ENCODE measurements at places on chromosomes 6 and 20.

- DNase-seq, result peak; percentile 29
Observed at GRCh38 chr20:48703107-48703506, 124.7 kb downstream of the PREX1 start.

DNA sequence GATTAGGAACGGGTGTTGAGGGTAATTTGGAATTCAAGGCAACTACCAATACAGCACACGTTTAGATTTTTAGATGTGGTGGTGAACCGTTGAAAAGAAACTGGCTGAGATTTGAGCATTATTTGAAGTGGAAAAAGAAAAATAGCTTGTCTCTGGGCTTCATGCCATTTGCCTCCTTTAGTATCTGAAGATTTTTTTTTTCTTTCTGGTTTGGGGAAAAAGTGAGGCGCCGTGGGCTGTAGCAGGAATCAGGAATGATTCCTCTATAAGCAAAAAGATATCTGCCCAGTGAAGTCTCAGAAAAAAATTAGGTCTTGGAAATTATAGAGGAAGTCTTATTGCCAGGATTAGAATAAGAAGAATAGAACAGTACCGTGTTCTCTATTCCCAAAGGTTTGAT, 88.5 kb downstream of the RPS12 start:
- DNase-seq, result no peak

GRCh38 chr6:154232013-154232910, 124.3 kb downstream of the IPCEF1 start:
- no peak for DNase-seq

DNA sequence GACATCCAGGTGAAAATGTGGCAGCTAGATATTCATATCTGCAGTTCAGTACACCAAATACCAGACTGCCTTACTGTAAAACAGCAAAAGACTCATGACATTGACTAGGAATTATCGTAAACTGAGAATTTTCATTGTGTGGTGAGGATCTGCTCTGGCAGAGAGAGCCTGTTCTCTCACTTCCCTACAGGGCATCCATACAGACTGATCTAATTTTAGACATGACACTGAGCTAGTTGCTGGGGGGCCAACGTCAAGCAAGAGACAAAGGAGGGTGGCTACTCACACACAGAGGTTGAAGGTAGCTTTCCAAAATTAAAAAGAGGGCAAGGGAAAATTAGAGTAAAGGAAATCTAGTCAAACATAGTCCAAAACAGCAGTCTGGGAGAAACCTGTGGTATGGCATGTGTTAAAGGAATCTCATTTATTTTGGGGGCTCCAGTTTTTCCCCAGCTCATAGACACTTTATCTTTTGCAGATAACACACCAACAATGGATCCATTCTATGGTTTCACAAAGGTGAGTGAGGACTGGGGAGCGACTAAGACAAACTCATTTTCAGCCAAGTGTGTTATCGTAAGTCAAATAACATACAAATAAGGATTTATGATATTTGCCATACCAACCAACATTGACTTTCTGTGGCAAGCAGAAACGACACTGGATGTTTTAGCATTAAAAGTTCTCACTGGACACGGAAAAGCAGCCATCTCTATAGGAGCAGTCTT, 36.6 kb upstream of the NHSL1 start:
- DNase-seq, result no peak

GRCh38 chr6:7468382-7469081, 72.9 kb upstream of the DSP start:
- no peak for DNase-seq

DNA sequence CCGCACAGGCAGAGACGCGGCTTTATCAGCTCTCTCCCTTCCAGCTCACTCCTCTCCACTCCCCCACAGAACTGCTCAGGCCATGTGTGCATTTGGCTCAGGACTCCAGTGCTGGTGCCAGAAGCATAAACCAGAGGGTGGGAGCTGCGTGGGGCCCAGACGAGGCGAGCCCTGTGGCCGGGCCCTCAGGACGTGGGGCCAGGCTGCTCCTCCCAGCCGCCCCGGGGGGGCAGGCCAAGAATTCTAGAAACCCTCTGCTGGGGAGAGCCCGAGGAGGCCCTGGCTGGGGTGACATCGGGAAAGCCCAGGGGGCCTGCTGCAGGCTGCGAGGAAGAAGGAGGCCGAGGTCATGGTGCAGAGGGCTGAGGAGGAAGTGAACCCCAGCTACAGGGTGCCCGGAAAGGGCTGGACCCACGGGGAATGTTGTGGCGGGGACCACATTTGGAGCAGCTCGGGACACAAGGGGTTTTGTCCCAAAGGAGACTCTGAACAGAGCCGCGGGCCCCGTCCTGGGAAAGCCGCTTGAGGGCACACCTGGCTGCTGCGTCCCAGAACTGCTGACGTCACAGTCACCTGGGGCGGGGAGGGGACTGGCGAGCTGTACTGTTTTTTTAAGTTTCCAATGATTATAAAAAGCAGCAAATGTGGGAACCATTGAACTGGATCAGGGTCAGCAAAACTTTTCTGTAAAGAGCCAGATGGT, 107.1 kb downstream of the BANF2 start:
- DNase-seq, result no peak

DNA sequence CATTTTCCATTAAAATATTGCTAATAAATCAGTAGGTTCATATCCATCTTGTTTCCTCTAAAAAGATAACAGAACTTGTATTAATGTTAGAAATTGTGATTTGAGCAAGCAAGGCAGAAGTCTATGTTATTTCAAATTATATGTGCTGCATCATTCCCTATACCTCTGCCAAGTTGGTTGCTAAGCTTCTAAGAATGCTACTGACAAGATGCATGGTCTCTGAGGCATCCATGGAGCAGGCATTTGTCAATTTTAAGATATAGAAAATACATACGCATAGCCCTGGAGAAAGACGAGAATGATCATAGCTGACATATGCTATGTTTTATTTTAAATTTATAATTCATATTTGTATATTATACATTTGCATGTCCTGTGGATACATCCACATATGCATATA, 168.3 kb upstream of the THEMIS start:
- no peak for DNase-seq

DNA sequence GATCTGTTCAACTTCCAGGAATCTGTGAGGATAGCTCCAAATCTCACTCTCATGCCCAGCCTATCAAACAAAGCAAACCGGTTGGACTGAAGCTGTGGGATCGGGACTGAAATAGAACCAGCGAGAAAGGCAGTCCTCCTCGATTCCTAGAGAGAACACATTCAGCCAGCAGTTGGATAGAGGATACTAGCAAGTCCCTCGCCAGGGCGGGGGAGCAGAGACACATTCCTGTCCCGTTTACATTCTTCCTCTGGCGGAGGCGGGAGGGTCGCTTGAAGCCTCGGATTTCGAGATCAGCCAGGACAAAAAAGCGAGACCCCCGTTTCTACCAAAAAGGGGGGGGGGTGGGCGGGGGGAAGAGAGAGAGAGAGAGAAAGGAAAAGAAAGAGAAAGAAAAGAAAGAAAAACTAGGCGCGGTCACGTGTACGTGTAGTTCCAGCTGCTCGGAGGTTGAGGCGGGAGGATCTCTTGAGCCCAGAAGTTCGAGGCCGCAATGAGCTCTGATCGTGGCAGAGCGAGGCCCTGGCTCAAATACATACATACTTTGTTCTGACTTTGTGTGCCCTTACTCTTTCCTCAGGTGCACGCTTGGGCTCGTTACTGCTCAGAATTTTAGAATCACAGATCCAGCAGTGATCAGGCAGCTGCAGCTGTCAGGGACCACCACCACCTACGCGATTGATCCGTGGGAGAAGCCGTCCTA, 19.5 kb downstream of the ZNF311 start:
- DNase-seq, result peak; percentile 70

GRCh38 chr6:15582499-15582898, 80.3 kb downstream of the DTNBP1 start:
- no peak for DNase-seq

DNA sequence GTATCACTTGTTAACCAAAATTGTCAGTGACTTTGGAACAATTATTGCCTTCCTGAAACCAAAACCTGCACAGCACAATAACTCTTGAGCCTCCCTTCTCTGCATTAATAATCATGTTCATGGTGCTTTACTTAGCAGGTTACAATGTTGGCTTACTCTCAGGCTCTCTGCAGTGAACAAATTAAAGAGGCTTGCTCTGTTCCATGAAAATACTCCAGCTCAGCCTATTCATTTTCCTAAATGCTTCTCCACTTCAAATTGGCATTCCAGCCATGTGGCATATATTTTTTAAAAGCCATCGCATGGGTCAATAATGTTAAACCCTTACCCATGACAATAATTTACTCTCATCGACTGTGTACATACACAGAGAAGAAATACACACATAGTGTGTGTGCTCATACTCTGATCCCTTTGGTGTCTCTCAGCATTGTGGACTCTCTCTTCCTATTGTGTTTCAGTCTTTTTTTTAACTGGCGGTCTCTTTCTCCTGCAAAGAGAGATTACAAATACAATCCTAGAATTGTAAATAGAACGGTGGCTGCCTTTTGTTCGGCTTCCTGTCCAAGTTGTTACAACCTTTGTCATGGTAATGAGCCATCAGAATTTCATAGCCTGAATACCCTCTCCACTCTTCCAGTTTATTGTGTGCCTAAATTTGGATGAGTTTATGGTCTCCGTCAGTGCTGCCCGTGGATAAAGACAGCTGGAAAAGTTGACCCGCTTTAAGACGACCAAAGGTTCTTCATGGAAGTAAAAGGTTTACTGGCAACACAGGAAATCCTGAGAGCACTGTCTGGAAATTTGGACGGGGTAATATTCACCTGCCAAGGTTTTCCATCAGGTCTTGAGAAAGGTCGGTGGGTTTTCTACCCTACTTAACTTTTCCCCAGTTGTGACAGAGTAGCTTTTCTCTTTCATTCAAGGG, 263.6 kb downstream of the CD83 start:
- peak; percentile 31 for DNase-seq

GRCh38 chr6:93337014-93337413, 82.3 kb downstream of the EPHA7 start:
- DNase-seq, result no peak

DNA sequence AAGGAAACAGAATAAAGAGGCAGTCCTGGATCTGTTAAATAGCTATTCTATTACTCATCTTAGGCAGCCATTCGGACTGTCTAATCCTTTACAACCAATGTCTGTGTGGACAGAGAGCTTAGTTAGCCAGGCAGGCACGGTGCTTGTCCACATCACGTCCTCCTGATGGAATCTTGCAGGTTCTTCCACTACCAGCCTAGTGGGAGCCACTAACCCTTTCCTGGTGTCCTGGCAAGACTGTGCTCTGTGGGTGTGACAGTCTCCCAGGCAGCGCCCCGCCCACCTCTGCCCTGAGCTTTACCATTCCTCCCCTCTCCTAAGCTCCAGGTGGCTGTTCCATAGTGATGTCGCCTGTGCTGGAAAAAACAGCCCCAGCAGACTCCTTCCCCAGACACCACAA, 78.3 kb upstream of the CLDN20 start:
- DNase-seq, result no peak

- no peak for DNase-seq
Observed at GRCh38 chr6:32163559-32164258, 686 bp upstream of the EGFL8 start.

GRCh38 chr6:99022039-99022609, 74.4 kb upstream of the FBXL4 start:
- DNase-seq, result no peak

DNA sequence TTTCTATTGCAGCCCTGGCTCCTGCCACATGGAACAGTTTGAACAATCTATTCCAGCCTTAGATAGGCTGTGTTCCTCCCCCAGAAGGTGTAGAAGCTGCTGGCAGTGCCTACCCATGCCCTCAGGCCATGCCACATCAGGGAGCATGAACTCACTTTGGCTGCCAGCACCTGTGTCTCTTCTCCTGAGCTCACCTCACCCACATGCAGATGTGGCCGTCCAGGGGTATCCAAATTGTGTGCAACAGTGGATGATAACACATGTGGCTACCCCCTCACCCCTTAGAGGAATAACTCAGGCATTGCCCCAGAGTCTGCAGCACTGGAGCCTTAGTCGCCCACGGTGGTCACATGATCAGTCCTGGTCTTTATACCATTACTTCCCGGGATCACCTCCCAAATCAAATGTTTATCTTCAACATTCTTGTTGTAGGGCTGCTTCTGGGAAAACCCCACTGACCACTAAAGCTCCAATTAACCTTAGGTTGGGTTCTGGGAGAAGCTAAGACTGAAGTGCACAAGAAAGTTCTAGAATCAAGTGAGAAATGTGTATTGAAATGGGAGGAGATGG, 110.4 kb downstream of the BANF2 start:
- no peak for DNase-seq

DNA sequence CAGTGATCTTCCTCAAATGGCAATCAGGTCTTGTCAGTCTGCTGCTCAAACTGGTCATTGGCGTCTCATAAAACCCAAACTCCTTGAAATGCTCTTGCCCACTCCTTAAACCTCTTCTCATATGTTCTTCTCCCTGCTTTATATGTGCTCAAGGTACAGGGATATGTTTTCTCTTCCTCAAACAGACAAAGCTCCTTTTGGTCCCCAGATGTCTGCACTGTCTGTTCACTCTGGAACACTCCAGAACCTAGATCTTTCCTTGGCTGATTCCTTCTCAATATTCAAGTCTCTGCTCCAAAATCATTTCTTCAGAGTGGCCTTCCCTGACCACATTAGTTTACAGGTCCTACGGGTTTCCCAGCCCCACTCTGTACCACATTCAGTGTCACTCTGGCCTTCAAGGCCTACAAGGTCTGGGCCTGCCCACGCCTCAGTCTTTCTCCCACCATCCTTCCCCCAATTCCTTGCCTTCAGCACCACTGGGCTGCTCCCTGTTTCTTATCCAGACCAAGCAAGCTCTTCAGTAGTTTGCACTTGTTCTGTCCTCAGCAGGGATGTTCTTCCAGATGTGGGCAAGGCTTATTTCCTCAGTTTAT, 9.0 kb downstream of the THEMIS start:
- DNase-seq, result no peak

DNA sequence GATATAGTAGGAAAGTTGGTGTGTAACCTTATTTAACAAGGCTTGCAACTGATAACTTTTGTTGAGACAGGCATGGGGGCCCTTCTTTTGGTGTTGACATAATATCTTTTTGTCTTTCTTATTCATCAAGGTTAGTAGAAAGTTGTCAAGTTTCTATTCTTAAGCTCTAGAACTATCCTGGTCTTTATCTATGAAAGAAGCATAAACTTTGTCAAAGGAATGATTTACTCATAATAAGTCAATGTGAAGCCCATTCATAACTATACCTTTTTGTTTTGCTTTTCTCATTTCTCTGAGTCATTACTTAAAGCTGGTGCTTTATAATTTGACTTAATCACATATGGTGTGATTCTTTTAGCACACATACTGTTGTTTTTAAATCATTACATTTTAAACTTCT, 312.4 kb downstream of the UTRN start:
- DNase-seq, result no peak

GRCh38 chr20:62727584-62728027, 19.0 kb downstream of the NTSR1 start:
- no peak for DNase-seq

GRCh38 chr6:147154454-147154853, 49.8 kb upstream of the STXBP5 start:
- DNase-seq, result peak; percentile 7

Measured in NCI-H1092 (cell line).